A673 (cell line): ENCODE measurements at places on chromosomes 5 and 9.

GRCh38 chr9:129606161-129607026 is 14.5 kb downstream of the C9orf50 start:
- no peak for DNase-seq

GRCh38 chr9:98191671-98192502 is 550 bp downstream of the CORO2A start:
- DNase-seq = peak; percentile 19

GRCh38 chr9:4114569-4115505 is 185.0 kb downstream of the GLIS3 start:
- DNase-seq = no peak

DNA sequence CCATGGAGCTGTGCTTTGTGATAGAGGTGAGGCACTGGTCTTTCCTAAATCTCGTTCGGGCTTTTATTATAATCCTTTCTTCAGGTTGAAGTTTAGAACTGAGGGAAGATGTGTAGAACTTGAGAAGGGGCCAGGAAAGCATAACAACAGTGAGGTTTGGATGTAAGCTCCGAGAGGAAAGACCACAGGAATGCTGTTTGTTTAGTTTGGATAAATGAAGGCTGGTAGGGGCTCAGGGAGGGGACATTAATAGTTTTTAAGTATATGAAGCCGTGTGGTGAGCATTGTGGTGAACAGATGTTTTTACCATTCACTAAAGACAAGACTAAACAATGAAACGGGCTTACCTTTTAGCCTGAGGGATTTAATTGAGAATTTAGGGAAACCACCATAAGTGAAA is 130.8 kb downstream of the ARHGAP26 start:
- DNase-seq = no peak

- no peak for DNase-seq
Measured at GRCh38 chr5:154916874-154917273, 21.1 kb downstream of the GEMIN5 start.
